ENCODE measurements at places on chromosomes 1 and 21.

DNA sequence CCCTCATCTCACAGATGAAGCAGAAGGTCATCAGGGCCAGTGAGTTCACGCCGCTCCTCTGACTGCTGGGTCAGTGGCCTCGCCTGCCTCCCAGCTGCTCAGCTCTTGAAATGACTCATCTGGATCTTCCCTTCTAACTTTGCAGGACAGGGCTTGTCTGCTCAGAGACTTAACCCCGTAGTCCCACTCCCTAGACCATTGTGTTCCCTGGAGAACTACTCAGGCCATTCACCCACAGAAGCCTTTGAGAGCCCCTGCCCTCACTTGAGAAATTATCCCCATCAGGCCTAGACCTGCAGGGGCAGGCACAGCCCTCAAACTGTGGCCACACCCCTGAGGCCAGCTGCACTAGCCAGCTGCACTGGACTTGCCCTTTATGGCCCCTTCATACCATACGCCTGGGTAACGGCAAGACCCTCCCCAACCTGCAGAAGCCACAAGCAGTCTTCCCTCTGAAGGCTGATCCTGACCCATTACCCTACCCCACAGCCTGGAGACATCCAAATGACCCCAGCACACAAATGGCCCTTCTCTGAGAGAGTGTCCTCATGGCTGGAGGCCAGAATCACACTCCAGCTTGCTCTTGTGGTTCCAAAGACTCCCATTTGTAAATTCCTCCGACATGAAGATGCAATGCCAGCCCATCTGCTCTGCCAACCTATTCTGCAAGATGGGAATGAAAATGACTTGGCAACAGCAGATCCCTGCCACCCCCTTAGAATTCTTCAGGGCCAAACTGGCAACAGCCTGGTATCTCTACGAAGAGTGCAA lies 33.2 kb downstream of the RCSD1 start:
- peak; percentile 75 for DNase-seq

DNA sequence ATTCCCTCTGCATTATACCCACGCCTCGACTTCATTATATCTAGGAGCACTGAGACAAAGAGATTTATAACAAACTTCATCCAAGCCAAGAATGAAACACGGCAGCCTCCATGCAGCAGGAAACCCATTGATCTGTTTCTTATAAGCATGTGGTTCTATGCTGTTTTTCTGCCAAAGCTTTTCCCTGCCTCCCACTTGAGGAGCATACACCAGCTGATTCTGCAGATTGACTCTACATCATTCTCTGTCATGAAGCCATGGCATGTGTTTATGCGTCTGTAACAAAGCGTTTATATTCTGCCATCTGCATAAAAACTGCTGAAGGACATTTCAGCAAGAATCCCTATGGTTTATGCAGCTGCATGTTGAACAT lies 102.0 kb downstream of the CYYR1 start:
- DNase-seq = no peak

- DNase-seq = no peak
Observed at GRCh38 chr21:37525810-37526209, 159.2 kb downstream of the DYRK1A start.

DNA sequence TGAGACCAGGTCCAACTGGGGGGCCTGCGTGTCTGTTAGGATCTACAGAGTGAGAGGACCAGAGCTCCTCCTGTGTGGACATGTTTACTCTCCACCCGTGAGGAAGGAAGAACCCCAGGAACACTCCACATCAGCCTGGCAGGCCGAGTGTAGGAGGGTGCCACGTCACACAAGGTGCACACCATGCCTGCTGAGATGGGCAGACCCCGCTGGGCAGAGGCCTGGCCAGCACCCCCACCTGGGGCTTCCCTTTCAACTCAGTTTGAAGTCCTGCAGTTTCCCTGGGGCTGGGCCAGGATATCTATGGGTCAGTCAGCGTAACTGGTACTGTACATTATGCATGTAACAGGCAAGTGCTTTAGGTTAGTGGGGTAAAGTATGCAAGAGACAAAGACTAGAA lies 30.1 kb upstream of the PCBP3 start:
- DNase-seq = no peak

GRCh38 chr1:156959414-156959813 lies 39.0 kb downstream of the LRRC71 start:
- DNase-seq = no peak

Measured in ELF-1 (cell line).